ENCODE measurements at places on chromosomes 6 and 20.
A peak's percentile ranks its signal among the peaks of the same experiment; 100 is the strongest.

GRCh38 chr20:406200-407132 lies 1.6 kb upstream of the RBCK1 start:
- no peak for DNase-seq

- DNase-seq: no peak
Measured at GRCh38 chr20:2118783-2119182, 17.2 kb downstream of the STK35 start.

- peak; percentile 61 for DNase-seq
Measured at GRCh38 chr6:71072508-71072907, 115.6 kb upstream of the B3GAT2 start.

DNA sequence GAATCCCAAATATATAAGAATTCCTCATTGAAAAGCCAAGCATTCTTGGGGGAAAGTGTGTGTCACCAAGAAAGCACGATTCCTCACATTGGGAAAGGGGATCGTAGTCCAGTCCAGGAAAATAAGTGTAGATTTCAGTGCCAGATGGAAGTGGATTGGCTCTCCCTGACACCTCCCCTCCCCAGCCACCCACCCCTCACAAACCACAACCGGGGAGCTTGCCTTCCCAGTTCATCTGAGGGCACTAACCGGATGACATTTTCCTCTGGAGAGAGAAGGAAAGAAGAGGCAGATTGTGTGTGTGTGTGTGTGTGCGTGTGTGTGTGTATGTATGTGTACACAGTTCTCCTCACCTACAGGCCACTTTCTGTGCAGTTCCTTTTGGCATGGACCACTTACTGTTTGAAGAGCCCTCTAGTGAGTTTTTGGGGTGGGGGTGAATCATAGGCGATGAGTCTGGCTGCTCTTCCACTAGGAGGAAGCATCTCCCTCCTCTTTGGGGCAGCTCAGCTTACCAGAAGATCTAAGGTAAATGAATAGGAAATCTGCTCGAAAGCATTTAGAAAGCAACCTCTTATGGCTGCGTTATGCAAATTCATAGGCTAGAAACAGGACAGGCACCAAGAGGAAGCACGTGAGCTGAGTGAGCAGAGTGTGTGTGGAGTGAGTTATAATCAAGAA lies 20.8 kb downstream of the DAAM2 start:
- no peak for DNase-seq

DNA sequence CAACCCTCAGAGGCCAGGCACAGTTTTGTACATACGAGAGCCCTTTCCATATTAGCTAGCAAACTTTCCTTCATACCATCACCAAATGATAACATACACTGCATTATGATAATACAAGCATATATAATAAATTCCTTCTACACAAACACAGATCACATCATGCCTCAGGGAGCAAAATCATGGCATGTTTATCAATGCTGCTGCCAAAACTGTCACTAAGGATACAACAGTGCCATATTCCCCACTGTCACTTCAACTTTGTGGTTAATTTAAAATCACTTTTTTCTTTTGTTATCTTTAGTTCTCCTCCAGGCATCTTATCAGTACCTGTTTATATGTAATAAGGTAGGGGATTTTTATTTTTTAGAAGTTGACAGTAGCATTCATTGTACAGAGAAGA lies 196.3 kb downstream of the EPM2A start:
- DNase-seq: no peak

DNA sequence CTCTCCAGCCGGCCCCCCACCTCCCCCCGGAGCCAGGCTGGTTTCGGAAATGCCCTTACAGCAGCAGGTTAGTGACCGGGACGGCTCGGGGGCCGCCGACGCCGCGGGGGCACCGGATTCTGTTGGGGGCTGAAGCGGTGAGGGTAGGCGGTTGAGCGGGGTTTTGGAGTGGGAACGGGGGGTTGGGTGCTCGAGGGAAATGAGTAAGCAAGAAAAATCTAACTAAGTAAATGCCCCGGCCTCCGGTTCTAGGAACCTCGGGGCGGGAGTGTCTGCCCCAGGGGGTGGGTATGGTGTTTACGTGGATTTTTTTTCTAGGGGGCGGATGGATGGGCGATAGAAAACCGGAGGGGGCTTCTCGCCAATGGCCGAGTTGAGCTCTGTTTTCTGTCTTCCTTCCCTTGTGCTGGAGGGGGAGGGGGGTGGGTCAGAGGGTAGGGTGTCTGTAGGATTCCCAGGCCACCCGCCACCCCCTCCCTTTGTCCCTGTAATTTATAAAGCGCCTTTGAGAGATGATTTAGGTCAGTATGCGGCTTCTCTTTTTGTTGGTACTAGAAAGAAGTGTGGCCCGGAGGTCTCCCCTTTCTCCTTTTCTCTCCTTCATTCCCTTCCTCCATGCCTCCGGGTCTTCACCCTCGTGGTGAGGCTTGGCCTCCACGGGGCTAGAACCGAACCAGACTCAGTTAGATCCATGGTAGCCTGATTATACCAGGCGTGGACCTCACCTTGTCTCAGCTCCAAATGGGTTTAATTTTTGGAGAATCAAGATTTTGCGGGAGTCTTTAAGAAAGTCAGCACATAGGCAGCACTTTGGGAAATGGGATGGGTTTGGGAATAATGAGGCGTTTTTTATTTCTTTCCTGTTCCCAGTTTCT lies 2.3 kb downstream of the E2F3 start:
- peak; percentile 65 for DNase-seq

- no peak for DNase-seq
Measured at GRCh38 chr6:3409699-3410384, 47.0 kb downstream of the SLC22A23 start.

GRCh38 chr6:6328451-6328850 lies 8.0 kb upstream of the F13A1 start:
- DNase-seq: no peak

GRCh38 chr20:23243791-23244155 lies 106.8 kb upstream of the NXT1 start:
- no peak for DNase-seq

DNA sequence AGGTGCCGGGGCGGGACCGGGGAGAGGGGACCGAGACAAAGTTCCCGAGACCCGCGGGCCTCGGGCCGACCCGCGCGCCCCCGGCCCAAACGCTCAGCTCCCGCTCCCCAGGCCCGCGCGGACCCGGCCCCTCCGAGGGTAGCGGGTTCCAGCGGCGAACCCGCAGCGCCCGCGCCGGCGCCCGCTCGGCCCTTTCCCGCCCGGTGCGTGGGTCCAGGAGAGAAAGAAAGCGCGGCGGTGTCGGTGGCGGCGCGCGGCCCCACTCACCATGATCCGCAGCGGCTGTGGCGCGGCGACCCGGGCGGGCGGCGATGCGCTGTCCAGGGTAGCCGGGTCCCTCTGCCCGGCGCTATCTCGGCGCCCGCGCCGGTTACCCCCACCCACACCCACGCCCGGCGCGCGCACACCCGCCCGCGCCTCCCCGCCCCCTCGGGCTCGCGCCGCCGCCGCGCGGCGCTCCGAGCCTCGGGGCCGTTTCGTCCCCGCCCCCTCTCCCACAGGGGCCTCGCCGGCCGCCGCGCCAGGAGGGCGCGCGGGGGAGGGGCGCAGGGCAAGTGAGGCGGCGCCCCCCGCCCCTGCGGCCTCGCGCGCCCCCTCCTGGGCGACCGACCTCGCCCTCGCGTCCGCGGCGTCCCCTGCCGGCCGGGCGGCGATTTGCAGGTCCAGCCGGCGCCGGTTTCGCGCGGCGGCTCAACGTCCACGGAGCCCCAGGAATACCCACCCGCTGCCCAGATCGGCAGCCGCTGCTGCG lies at the start of gene ELOVL2:
Gene ELOVL2 (minus strand): TSS at position 345 of the 751 bp plus-strand sequence. CDS start 75 bp downstream, at position 270.
- DNase-seq: peak; percentile 21

DNA sequence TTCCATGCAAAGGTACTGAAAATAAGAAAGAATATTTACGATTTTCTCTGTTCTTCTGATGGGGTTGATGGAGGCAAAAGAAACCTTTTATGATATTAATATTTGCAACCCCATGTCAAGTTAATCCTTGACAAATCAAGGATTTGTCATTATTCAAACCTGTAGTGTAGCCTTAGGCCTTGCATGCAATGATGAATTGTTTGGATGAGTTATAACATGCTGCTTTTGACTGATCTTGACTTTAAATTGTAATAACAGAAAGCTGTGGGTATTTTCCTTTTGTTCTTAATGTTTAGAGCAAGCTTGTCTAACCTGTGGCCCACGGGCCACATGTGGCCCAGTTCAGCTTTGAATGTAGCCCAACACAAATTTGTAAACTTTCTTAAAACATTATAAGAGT lies 13.0 kb upstream of the BAG2 start:
- no peak for DNase-seq

DNA sequence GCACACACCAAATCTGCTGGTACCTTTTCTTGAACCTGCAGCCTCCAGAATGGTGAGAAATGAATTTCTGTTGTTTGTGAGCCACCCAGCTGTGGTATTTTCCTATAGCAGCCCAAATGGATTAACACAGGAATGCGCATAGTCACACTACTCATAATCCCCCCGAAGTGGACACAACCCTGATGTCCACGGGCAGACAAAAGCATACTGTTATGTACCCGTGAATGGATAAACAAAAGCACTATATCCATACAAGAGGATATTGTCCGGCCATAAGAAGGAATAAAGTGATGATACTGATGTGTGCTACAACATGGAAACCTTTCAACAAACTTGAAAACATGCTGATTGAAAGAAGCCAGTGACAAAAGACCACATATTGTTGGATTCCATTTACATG lies 25.1 kb upstream of the RPP40 start:
- DNase-seq: no peak

DNA sequence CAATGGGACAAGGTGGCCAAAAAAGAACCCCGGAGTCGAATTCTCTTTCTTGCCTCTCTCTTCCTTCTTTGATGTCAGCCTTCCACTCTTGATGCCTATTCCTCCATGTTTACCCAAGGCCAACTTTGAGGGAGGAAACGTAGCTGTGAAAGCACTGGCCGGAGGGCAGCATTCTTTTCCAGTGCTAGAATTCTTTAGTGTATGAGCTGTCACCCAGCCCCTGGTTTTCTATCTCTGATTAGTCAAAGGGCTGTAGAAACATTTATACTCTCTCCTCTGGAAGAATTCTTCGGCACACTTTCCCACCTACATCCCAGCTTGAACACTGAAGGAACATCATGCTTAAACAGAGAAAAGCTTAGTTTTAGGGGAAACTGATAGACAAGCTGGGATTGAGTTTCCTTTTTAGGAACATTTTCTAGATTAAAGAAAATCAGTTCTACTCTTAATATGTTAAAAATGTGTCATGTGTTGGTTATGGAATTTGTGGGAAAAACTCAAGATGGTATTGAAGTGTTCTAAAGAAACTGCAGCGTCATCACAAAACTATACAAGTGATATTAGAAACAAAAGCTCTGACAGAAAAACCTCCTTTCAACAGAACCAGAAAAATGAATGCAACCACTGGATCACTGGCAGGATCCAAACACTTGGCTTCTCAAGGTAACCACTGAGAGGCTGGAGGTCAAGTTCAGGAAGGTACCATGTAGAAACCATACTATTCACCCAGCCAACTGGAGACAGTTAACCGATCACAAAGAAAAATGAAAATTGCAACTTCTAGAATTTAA lies 20.7 kb upstream of the UTRN start:
- DNase-seq: peak; percentile 93

GRCh38 chr20:58721951-58722778 lies 29.6 kb downstream of the NPEPL1 start:
- no peak for DNase-seq

DNA sequence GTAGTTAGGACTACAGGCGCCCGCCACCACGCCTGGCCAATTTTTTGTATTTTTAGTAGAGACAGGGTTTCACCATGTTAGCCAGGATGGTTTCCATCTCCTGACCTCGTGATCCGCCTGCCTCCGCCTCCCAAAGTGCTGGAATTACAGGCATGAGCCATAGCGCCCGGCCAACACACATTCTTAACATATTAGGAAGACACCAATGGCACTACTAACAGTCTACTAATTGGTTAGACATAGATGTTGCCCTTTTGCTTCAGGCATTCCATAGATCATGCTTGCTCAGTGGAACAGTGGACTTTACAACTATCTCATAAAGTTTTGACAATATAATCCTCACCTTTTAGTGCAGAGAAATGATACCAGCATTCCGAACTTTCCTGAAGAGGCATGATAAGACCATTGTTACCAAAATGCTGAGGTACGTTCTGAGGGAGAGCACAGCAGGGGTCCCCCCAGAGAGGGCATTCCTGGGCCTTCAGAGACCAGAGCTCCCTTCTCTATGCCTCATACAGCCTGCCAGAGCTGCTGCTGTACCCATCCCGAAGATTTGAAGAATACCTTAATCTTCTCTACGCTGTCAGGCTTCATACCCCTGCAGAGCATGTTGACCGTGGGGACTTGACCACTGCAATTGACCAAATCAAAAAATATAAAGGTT lies 89.4 kb downstream of the ECT2L start:
- DNase-seq: peak; percentile 4

- no peak for DNase-seq
Measured at GRCh38 chr6:169930799-169931198, 179.4 kb downstream of the ERMARD start.

DNA sequence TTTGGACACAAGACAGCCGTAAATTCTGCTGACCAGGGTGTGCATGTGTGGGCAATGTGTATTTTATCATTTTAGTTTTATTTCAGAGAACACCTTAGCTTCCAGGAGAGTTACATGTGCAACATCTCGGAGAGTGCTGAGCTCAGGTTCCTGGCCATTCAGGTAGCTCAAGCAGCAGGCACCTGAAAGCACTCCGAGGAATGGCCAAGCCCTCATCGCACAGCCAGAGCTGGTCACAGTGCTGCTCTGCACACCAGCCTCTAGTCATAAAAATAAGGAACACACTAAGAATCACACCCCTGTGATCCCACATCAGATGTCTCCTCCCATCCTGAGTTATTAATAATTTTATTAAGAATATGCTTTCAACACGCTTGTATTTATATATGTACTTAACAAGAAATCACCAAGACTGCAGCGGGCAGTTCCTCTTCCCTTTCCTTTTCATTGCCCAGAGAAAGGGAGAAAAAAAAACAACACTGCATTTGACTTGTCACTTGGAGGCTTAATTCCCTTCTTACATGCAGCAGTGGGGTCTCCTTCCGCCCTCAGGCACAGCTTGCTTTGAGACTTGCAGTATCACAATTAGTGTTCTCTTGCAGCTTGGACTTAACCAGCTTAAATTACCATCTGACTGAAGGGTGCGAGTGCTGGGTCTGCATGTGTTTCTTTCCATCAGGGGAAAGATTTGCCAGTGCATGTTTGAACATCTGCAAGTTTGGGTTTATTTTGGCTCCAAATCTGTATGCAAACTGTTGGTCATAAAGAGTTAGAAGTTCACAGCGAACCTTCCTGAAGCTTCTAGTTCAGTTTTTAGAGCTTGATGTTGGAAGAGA lies 36.0 kb upstream of the IRF4 start:
- no peak for DNase-seq

- DNase-seq: no peak
Measured at GRCh38 chr6:152634773-152635172, 2.4 kb downstream of the SYNE1 start.

DNA sequence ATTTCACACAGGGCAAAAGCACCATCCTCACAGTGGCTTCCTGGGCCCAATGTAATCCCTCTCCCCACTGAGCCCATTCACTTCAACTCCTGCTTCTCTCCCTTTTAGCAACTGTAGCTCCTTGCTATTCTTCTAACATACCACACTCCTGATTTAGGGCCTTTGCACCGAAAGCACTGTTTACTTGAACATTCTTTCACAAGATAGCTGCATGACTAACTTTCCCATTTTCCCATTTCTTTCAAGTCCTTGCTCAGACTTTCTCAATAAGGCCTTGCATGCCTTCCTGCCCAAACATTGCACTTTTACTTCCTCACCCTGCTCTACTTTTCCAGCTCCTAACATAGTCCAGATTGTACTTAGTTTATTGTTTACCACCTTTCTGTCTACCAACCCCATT lies 73.0 kb downstream of the SHPRH start:
- no peak for DNase-seq

- DNase-seq: no peak
Measured at GRCh38 chr20:20214757-20215275, 153.1 kb upstream of the INSM1 start.

- no peak for DNase-seq
Measured at GRCh38 chr6:151131324-151132007, 108.3 kb upstream of the AKAP12 start.
